ENCODE measurements at places on chromosomes 16 and 17.

DNA sequence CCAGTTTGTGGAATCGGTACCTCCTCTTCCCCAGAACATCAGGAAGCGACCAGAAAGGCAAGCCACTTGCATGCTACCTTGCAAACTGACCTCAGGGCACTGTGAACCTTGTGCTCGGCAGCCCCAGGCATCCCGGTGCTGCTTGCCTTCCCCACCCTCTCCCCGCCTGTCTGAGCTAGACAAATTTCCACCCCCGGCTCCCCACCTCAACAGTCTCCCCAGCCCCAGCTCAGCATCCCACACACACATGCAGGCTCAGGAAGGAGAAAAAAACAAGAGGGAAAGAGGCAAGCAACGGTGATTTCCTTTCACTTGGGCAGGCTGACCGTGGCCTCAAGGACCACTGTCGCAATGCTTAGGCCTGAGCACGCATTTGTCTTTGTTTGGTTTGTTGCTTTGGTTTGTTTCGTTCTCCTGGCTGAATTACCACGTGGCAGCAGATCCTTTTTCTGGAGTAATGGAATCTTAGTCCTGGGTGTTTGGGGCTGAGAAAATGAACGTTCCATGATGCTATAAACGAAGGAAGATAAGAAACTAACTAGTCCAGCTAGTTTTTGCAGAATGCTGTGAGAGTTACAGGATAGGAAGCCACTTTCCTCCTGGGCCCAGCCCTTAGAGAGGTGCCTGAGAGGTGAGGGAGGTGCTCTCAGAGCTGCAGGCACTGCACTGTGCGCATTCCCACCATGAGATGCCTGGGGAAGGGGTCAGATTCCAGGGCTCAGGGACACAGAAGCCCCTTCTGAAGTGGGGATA is 27.9 kb downstream of the SDK2 start:
- DNase-seq, result no peak

DNA sequence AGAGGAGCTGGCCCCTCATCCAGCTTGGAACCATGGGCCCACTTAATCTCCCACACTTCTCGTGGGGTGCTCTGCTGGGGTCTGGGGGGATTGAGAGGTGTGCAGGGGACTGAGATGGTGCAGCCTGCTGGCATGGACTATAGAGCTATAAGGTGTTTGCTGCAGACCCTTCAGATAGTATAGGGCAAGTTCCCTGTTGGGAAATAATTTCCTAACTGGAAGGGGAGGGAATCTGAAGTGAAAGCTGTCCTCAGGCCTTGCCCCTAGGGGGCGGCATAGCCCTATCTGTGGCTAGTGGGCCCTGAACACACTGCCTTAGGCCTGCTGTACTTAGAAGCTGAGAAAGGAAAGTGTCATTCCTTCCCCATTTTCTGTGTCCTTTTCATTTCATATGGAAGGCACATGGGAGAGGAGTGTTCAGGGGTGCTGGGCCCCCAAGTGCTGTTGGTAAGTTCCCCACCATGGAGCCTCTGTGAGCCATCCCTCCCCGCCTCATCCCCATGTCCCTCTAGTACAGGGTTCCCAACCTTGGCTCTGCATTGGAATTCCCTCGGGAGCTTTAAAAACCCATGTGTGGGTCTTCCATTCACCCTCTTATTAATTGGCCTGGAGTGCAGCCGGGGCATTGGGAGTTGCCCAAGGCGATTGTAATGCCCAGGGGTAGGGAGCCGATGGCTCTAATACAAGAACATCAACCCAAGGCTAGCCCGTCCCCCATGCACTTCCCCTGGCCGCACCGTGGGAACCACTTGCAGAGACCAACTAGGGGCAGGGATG is 19.7 kb downstream of the GOSR2 start:
- no peak for DNase-seq

DNA sequence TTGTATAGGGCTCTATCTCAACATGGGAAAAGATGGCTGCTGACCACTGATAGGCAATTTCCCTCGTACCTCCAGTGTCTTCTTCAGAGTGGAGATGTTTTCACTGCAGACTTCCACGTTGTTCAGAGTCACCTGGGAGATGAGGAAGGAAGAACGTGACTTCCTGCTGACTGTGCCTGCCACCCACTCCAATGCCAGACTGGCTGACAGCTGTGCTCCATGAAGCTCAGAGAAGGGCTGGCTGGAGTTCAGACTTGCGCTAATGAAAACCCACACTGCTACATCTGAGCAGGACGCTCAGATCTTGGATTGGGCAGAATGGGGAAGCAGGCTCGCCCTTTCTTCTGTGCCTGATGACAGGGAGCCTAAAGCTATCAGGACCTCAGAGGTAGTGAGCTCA is 33.1 kb downstream of the COG4 start:
- no peak for DNase-seq

DNA sequence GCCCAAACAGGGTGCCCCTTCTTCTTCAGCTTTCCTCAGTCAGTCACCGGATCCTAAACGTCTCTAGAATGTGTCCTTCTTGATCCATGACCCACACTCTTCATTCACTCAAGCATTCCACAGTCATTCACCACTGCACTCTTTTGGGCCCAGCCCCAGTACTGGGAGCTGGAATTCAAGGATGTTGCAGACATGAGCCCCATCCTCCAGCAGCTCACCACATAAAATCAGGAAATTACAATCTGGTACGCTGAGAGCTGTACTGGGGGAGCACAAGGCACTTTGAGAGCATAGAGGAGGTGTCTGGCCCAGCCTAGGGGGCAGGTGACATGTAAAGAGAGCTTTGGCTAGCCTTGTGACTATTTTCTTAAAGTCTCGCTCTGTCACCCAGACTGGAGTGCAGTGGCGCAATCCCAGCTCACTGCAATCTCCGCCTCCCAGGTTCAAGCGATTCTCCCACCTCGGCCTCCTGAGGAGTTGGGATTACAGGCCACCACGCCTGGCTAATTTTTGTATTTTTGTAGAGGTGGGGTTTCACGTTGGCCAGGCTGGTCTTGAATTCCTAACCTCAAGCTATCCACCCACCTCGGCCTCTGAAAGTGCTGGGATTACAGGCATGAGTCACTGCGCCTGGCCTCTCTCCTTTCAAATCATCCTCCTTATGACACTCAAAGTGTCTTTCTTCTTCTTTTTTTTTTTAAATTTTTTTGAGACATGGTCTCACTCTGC is 18.7 kb downstream of the CES4A start:
- no peak for DNase-seq

DNA sequence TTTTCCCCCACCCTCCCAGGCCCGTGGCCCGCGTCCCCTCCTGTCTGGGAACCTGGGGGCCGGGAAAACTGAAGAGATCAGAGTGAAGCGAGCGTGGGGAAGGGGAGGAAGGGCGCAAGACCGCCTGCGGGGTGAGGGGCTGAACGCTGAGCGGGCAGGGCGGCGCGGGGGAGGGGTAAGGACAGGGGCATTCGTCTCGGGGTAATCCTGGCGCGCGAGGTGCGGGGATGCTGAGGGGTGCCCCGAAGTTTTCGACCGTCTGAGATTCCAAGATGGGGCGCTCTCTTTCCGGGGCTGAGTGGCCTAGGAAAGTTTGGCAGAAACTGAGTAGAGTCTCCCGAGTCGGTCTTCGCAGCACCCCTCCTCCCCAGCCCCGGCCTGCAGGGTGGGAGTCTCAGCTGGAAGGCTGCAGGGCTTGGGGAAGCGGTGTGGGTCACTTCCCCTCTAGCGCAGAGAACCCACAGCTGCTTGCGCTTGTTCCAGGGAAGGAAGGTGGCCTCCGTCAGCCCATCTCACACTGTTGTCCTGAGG is 555 bp downstream of the TTYH2 start:
- no peak for DNase-seq

DNA sequence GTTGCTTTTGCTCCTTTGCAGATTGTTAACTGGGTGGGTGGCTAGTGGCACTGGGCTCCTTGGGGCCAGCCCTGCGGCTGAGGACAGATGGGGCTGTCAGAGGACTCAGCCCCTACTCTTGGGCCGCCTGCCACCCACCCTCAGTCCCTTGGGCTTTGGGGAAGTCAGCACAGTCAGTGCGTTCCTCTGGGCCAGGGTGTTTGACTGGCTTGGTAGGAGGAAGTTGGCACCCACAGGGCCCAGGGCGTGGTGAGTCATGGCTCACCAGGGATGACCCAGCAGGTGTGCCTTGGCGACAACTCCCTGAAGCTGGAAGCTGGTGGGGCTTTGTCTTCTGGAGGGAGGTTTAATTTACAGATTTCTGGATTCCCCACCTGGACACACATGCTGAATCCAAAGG is 32.4 kb downstream of the HAPSTR1 start:
- DNase-seq, result no peak

DNA sequence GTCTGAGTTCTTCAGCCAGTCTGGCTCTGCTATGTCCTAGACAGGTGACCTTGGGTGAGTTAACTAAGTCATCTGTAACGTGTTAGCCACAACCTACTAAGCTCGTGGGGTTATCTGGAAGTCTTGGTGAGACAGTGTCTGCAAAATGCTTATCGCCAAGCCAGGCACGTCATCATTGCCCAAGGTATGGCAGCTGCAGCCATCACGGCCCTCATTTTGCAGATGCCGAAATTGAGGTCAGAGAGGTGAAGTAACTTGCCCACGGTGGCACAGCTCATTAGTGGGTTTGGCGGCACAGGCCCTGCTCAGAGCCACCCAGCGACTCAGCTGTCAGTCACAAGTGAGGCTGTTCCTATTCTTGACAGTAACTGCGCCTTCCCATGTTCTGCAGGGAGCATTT is 79.8 kb downstream of the CMIP start:
- no peak for DNase-seq

DNA sequence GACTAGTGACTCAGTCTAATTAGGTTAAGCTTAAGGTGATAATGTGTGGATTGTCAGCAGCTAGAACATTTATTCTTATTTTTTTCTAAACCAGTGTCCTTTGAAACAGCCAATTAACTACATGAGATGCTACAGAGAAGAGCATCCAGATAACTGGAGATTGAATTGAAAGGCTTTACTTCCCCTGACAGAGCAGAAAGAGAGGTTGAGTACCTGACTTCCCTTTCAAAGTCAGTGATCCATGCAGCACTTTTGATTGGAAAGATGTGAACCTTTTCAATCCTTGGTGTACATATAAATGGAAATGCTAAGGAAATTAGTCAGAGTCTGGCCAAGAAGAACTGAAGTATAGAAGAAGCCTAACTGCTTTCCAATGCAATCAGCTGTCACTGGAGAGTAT is 653.8 kb downstream of the CDH8 start:
- DNase-seq, result no peak

- no peak for DNase-seq
Measured at GRCh38 chr16:30603945-30604315, 6.3 kb downstream of the ZNF689 start.

DNA sequence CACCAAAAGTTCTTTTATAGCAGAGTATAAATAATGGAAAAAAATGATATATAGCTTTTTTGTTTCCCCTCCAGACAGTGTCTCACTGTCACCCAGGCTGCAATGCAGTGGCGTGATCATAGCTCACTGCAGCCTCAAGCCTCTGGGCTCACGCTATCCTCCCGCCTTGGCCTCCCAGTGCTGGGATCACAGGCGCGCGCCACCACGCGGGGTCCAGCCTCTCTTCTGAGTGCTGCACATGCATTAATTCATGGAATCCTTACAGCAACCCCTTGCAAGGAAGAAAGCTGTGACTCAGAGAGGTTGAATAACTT is 18.0 kb upstream of the ZNF629 start:
- no peak for DNase-seq

DNA sequence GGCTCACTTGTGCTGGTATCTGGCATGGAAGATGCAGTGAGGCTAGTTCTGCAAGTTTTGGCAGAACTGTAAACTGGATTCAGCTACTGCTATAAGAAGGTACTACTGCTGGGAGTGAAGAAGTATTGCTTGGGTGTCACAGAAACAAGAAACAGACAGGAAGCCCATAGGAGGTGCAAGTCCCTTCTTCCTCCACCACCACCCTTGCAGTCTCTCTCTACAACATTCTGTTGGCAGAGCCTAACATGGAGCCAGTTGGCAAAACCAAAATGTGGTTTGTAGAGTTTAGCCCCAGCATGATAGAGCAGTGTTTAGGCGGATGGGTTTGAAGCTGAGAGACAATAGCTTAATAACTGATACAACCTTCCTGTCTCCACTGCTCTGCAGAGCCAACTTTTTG is 72.6 kb downstream of the NLK start:
- DNase-seq, result no peak

GRCh38 chr17:55466671-55467070 is 44.6 kb downstream of the SMIM36 start:
- DNase-seq, result no peak

DNA sequence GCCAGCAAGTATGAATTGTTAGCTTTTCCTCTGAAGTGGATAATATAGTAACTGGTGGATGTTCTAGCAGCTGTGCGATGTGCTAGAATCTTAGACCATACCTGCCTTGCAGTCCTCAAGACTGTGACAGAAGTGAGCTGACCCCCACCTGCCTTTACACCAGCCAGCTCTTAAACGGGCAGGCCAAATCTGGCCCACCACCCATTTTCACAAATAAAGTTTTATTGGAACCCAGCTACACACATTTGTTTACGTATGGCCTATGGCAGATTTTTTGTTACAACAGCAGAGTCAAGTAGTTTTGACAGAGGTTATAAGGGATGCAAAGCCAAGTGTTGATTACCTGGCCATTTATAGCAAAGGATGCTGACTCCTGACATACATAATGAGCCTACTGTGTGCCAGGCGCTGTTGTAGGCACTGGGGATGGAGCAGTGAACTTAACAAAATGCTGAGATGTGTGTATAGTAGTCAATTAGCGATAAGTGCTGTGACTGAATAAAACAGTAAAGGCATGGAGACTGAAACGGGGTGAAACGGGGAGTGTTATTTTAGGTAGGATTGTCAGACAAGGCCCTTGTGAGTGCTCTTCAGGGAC is 79.0 kb downstream of the MSI2 start:
- no peak for DNase-seq

DNA sequence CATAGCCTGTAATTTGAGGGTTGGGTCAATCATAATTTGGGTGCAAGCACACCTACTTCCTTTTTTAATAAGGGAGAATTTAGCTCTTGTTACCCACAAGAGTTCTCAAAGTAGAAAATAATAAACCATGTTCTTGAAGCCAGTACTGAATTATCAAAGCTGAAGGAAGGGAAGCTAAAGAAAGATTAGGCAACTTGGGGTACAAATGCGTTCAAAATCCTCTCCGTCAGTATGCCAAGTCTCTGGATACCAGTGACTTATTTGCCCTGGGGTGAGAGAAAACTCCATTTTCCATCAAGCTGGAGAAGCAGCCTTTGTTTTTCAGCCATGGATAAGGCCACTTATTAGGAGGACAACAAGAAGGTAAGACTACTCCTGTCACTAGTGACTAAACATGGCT is 23.5 kb upstream of the DHRS13 start:
- DNase-seq, result no peak

DNA sequence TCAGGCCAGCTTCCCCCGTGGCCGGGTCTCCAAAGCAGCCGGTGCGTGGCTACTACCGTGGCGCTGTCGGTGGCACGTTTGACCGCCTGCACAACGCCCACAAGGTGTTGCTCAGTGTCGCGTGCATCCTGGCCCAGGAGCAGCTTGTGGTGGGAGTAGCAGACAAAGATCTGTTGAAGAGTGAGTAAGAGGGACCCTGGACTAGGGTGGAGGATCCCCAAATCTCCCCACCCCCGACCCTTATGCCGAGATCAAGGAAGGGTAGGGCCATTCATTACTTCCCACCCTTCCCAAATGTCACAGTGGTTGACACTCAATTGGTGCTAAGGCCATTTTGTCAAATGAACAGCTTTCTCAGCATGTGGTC is 1.2 kb downstream of the COASY start:
- no peak for DNase-seq

- DNase-seq, result no peak
Measured at GRCh38 chr16:29148867-29149272, 164.0 kb downstream of the LAT start.

- no peak for DNase-seq
Measured at GRCh38 chr16:69672998-69673713, 53.2 kb downstream of the NQO1 start.

GRCh38 chr16:1567988-1568387 is 34.5 kb downstream of the TMEM204 start:
- no peak for DNase-seq
